ENCODE measurements at places on chromosomes 2 and 18.

DNA sequence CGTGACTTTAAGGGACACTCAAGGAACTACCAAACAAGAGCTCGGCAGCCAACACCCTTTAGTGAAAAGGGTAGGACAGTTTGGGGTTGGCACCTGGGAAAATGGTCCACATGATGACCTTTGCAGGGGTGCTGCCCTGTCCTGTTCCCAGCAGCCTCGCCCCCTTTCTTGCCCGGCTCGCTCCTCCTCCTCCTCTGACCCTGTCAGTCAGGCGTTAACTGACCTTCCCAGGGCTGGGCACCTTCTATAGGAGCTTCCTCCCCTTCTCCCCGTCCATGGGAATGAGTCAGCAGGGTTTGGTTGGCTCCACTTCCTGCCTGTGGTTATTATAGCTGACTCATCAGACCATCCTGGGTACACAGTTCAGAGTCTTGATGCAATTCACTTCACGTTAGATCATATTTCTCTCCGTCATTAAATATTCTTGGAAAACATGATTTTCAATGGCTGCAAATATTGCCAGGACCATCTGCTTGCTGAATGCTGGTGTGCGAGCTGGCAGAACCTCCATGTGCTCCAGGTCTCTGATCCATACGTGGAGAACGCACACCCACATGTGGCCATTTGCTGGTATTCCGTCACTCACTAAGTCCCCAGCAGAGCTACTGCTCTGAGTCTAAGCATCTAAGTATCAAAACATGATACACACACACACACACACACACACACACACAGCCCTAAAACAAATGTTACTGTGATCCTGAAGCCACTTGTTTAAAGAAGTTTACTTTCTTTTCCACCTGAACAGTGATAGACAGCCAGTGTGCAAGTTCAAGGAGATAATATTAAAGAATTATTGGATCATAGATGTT is 185.0 kb downstream of the ANAPC1 start:
- peak; percentile 38 for DNase-seq

- DNase-seq, result no peak
These were observed 641.9 kb downstream of the ZEB2 start for GRCh38 chr2:143877876-143878530.

- DNase-seq, result no peak
These were observed 258.1 kb downstream of the GBX2 start for GRCh38 chr2:235910067-235910466.

GRCh38 chr18:37483221-37483971 is 82.2 kb downstream of the CELF4 start:
- no peak for DNase-seq

DNA sequence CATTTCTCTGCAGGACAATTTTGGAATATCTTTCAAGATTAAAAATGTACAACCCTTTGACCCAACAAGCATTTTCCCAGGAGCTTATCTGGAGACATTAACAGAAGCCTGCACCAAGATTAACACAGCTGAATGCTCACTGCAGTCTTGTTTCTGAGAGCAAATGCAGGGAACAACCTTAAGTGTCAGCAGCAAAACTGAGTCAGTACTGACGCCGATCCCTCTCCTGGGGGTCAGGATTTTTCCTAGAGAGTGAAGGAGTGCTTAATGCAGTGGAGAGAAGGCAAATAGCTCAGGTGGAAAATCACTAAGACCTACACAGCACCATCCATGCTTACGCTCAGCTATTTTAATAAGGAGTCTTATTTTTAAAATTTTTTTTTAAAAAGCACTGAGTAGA is 42.8 kb upstream of the SGPP2 start:
- no peak for DNase-seq

DNA sequence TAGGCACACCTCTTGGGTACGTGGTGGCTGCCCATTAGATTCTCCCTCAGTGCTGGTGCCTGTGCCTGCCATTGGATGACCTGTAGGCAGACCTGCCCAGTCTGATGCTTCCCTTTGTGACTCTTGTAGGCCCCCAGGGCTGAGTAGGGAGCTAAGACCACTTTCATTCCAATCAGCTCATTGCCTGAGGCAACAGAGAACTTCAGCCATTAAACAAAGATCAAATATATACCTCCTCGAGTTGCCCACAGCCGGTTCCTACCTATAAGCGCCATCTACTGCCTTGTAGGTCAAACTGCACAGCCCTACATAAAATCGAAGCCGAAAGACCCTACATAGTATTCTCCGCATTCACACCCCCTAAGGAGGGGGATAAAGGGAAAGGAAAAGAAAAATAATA is 184.6 kb downstream of the ETAA1 start:
- DNase-seq, result no peak

DNA sequence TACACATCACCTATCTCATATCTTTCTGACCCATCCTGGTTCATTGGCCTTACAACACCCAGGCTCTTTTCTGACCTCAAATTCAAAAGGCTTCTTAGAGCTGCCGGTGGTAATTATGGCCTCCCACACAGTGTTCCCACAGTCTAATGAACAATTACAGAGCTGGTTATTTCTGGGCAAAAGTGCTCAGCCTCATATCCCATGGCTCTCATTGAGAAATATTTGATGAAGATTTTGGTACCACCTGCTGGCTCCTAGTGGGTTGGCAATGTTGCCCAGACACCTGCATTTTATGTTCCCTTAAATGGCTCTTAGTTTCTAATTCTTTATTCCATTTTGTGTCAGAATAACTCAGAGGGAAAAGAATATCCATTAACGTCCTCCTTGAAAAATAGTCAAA is 20.1 kb upstream of the SCYGR2 start:
- no peak for DNase-seq

DNA sequence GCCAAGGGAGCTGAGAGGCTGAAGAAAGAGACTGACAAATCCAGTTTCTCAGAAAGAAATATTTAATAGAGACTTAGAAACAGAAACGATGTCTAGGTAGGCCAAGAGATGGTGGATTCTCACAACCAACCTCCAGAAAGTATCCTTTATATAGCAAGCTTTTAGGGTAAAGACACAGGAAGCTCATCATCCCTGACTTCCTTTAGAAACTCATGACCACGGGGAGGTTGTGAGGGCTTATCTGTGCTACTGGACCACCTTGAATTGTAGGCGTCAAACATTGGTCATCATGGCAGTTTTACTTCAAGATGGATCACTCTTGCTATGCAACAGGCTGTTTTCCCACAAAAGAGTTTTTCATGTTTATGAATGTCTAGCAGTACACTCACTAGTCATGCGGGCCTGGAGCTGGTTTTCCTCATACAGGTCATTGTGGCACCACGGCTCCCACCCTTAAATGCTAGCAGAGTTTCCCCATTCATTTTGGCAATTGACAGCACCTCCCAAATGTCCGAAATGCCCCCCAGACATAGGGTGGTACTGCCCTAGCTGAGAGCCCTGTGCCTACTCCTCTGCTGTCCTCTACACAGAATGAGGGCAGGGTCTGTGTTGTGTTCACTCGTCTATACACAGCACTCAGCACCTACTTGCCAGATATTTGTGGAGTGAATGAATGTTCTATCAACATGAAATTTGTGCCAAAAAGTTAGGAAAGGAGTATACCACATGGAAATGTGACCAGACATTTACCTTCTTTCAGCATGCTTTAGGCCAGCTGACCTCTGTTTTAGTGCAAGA is 89.0 kb downstream of the TMEM247 start:
- DNase-seq, result no peak

DNA sequence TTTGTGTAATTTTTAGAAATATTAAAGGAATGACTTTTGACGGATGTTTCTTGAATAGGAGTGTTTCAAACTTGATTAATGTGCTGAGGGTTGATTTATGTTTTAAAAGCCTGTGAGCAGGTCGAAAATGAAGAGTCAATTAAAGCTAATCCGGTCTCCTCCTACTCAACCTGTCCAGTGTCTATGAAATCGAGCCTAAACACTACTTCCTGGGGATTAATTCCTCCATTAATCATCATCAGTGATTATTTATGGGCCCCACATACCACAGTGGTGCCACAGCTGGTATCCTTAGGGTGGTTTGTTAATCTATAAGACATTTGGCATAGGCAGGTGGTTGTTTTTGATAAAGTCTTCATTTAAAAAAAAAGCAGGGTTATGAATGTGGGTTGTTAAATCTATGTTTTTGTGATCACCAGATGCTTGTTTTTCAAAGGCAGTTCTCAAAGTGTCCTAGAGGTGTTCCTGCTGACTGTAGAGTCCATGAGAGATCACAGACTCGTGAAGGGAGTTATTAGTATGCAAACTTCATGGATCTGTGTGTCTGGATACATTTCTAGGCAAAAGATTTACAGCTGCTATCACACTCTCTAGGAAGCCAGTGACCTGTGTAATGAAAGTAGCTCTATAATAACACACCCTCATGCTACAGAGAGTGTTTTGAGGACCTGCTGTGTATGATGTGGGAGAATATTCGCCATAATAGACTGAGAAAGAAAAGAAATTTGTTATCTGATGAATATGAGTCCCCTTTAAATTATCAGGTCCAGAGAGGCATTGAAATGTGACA is 308.6 kb downstream of the AKAIN1 start:
- DNase-seq, result no peak

DNA sequence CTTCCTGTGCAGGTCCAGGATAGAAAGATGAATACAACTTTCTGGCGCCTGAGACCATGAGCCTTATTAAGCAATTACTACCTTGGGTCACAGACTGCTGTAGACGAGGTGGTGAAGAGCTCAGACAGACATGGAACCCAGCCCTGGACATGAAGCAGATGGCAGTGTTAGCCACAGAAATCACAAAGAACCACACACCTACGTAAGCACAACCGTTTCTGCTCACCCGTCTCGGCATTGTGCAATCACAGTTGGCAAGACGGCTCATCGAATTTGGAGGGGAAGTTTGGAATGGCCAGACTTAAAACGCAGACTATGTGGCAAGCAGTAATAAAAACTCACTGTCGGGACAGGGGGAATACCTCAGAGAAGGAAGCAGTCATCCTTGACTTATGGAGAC is 24.3 kb upstream of the ASPRV1 start:
- DNase-seq, result no peak

DNA sequence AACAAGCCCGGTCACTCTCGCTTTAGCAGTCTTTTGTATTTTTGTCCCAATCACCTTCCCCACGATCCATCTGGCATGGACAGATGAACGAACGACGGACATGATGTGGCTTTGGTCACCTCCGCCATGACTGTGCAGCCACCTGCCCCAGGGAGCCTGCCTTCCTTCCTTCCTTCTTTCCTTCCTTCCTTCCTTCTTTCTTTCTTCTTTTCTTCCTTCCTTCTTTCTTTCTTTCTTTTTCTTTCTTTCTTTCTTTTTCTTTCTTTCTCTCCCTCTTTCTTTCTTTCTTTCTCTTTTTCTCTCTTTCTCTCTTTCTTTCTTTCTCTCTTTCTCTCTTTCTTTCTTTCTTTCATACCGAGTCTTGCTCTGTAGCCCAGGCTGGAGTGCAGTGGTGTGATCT is 39.0 kb downstream of the ATP8B1 start:
- DNase-seq, result no peak

GRCh38 chr2:179264368-179265081 is at the start of gene SESTD1:
SESTD1 (minus strand) TSS chr2:179264832; CDS start chr2:179191841, 72,991 bp downstream.
- DNase-seq, result no peak

- DNase-seq, result no peak
These were observed 24.6 kb downstream of the COX7A2L start for GRCh38 chr2:42336361-42336965.

DNA sequence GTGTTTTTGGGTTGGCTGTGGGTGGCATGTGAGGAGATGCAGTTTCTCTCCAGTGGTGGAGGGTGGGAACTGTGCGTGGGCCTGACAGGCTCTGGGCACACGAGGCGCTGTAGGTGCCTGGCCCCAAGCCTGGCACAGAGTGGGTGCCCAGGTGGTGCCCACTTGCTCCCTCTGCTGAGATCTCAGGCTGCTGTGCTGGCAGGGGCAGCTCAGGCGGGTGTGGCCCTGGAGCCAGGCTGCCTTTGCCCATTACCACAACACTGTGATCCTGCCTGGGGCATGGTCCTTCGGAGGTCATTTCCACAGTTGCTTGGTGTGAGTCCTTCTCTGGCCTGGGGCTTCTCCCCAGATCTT is 20.4 kb downstream of the TSHZ1 start:
- DNase-seq, result no peak

DNA sequence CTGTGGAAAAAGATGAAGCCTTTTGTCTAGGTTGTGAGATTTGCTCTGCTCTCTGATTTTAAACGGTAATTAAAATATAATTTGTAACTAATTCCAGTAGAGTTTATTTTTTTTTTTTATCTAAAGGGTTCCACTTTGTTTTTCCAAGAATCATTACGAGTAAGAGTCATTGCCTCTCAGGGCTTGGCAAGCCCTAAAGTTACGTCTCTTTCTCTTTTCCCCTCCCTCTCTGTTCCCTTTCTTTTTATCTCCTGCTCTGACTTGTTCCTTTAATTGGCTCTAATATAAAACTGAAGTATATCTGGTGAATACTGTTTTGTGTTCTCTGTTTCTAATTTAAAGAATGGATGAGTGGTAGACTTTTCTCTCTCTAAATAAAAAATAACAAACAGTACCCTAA is 75.8 kb downstream of the CALCRL start:
- DNase-seq, result no peak

DNA sequence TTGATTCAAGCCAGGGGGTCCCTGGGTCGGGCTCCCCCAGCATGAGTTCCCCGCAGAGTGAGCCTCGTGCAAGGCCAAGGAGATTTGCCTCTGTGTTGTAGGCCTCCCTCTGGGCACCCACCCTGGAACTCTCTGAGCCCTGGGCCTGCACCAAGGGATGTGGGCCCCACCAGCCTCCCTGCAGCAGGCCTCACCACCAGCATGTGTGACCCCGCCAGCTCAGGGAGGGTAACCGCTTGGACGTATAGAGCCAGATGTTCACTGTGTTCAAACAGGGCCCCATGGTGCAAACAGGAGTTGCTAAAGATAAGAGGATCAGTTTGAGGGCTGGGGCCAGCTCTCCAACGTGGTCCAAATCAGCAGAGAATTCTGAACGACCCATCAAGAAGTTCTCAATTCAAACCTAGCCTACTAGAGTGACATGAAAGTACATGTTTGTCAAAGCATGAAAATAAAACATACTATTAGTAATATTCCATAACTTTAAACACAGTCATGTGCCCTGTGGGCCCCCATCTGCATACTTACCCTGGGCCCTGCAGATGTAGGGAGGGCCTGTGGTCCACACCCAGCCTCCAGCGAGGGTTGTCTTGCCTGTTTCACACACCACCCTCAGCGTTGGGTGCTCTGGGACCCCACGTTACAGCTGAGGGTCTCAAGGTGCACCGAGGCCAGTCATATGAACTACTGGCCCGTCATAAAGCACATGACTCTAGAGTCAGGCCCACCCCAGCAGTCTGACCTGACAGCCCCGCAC is 5.5 kb upstream of the TUBB6 start:
- no peak for DNase-seq

DNA sequence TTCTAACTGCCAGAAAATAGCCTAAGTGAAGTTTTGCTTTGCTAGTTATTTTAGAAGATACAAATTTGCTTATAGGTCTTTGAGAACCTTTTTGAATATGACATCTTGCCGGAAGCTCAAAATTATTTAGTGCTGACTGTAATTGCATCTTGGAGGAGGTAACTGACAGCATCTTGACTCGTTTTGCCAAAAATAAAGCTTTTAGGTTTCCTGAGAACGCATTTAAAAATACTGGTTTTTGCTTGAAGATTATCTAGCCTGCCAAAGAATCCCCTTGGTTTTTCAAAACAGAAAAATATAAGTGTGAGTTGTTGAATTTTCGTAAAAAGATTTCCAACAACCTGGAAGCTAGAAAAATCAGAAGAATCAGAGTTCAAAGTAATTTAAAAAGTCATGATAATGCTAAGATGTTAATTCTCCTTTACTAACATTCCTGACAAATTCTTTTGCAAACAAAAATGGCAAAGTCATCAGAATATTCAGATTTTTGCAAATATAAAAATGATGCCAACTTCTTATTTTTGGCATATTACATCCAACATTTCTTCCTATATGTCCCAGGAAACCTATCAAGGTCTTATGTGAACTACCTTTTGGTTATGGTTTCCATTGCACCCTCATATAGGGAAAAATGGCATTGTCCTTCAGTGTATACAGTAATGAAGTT is 178.0 kb upstream of the SLC8A1 start:
- DNase-seq, result no peak
